ENCODE measurements at places on chromosomes 11 and 22. TPM values are rescaled to one million over a fixed set of nuclear protein-coding genes. Genes with fewer than 3 reads are reported as not detected.

DNA sequence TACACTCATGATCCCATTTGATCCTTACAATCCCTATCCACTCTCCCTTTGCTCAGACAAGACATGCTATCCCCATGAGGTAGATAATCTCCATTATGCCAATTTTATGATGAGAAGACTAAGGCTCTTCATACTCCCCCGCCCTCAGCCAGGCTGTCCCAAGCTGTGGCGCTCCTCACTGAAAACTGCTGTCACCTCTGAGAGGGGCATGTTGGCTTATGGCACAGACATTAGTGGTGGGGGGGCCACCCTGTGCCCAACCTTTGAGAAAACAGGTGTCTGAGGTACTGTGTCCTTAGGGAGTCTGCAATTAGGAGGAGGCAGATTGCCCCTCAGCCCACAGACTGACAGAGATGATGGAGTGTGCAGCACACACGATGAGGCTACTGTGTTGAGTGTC lies 2.4 kb downstream of the DDTL start:
- no peak overlapping the region for H3K27ac ChIP-seq
- H3K4me3 ChIP-seq = no peak overlapping the region
- no peaks in the 10 kb centered on the region for H3K4me1 ChIP-seq
- H3K27me3 ChIP-seq = no peaks in the 10 kb centered on the region
- no peak for DNase-seq

DNA sequence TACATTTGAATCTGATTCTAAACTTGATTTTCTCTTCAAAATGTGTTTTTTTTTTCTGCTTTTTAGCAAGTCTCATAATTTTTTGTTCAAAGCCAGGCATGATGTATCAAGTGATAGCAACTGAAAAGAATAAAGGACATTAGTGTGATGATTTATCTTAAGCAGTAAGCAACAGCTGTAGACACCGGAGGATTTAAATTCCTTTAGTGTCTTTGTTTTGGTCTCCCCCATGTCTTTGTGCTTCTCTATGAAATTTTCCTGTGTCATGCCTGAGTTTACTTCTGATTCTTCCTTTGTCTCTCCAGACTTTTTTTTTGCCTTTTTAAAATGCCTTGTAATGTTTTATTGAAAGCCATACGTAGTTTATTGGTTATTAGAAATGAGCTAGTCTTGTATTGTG lies 934.2 kb upstream of the RAG2 start:
- no peak for DNase-seq
- no peak overlapping the region for H3K4me3 ChIP-seq
- no peaks in the 10 kb centered on the region for H3K4me1 ChIP-seq
- no peaks in the 10 kb centered on the region for H3K27me3 ChIP-seq

GRCh38 chr11:11706028-11706427 lies 84.2 kb upstream of the GALNT18 start:
- no peak for DNase-seq
- H3K36me3 ChIP-seq = no peaks in the 10 kb centered on the region
- no peaks in the 10 kb centered on the region for H3K27me3 ChIP-seq
- H3K4me1 ChIP-seq = no peaks in the 10 kb centered on the region
- no peak overlapping the region for H3K27ac ChIP-seq

DNA sequence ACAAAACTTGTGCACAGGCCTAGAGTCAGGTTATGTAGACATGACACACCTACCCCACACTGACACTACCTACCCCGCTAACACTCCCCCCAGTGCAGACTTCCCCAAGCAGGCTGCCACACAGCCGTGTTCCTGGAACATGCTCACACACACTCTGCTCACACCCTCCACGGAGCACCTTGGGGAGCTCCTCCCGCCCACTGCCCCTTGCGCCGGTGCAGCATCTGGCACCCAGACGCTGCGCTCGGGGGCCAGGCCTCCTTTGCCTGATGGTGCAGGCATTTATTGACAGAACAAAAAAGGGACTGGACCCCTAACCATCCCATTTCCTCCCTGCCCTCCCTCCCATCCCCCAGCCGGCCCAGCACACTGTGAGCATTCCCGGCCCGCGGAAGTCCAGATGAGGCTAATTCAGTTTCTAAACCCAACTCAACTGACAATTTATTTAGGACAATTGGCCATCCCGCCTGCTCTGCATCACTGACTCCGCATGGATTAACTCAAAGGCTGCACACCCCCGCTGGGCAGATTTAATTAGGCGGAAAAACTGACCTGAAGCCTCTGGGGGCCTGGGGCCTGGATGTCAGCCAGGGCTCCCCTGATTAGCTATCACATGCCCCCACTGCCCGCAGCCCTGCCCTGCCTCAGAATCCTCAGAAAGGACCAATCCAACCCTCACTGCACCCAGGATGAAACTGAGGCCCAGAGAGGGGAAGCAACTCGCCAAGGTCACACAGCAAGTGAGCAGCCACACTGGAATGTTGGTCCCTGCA lies 30.1 kb downstream of the KCNC1 start:
- no peaks in the 10 kb centered on the region for H3K27me3 ChIP-seq
- no peak for DNase-seq
- no peak overlapping the region for H3K4me3 ChIP-seq
- no peaks in the 10 kb centered on the region for H3K4me1 ChIP-seq
- no peaks in the 10 kb centered on the region for H3K36me3 ChIP-seq

DNA sequence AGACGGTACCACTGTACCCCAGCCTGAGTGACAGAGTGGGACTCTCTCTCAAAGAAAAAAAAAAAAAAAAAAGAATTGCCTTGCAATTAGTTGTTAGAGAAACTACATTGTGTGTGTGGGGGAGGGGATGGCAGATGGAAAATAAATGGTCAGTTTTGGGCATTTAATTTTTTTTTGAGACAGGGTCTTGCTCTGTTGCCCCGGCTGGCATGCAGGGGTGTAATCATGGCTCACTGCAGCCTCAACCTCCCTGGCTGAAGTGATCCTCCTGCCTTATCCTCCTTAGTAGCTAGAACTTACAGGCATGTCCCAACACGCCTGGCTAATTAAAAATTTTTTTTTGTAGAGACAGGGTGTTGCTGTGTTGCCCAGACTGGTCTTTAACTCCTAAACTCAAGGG lies 36.4 kb downstream of the WEE1 start:
- no peak overlapping the region for H3K27ac ChIP-seq
- H3K36me3 ChIP-seq = no peaks in the 10 kb centered on the region
- H3K4me3 ChIP-seq = no peak overlapping the region
- H3K4me1 ChIP-seq = peaks cover 18% of the 10 kb centered on the region
- H3K27me3 ChIP-seq = no peaks in the 10 kb centered on the region

DNA sequence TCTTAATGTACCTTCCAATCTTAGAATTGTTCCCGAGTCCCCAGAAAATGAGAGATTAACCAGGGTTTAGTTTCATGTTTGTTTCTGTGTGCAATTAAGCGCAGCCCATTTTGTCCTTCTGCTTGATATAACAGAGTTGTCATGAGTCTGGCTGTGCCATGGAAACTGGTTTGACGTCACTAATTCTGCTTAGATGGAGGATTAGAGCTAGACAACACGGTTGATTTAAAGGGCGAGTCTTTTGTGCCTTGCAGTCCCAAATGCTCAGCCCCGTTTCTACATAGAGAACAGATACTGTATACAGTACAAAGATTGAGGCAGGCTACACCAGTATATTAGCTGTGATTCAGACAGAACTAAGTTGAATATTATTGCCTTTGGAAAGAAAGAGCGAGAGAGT lies 45.5 kb upstream of the ALKBH3 start:
- peaks cover 7% of the 10 kb centered on the region for H3K4me1 ChIP-seq
- H3K27ac ChIP-seq = peak overlapping the region; percentile 7
- no peak overlapping the region for H3K4me3 ChIP-seq

- no peak for DNase-seq
- no peak overlapping the region for H3K4me3 ChIP-seq
- H3K4me1 ChIP-seq = no peaks in the 10 kb centered on the region
- H3K27ac ChIP-seq = no peak overlapping the region
- no peaks in the 10 kb centered on the region for H3K36me3 ChIP-seq
Observed at GRCh38 chr11:28819741-28820140, 711.6 kb downstream of the METTL15 start.

DNA sequence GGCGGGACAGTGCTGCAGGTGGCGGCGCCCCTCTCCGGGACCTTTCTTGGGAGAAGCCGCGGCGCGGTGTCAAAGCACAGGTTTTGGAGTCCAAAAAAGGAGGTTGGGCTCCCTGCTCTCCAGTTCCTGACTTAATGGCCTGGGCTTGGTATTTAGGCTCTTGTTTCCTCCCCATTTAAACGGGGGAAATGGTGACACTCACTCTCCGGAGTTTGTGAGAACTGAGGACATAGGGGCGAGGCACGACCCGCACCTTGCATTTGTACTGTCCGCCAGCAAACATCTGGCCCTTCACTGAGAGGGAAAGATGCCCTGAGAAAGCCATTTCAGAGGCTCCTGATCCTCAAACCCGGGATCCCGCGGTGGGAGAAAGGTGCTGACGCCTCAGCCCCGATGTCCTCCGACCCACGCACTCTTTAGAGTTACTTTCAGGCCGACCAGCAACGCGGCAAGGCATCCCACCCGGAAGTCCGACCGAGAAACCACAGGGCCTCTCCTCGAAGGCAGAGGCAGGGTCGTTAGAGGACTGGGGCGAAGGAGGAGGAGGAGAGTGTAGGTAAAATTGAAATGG lies 2.9 kb upstream of the WDR74 start:
- no peaks in the 10 kb centered on the region for H3K36me3 ChIP-seq
- peak overlapping the region; percentile 4 for H3K4me3 ChIP-seq
- H3K27me3 ChIP-seq = no peaks in the 10 kb centered on the region
- peaks cover 9% of the 10 kb centered on the region for H3K4me1 ChIP-seq

DNA sequence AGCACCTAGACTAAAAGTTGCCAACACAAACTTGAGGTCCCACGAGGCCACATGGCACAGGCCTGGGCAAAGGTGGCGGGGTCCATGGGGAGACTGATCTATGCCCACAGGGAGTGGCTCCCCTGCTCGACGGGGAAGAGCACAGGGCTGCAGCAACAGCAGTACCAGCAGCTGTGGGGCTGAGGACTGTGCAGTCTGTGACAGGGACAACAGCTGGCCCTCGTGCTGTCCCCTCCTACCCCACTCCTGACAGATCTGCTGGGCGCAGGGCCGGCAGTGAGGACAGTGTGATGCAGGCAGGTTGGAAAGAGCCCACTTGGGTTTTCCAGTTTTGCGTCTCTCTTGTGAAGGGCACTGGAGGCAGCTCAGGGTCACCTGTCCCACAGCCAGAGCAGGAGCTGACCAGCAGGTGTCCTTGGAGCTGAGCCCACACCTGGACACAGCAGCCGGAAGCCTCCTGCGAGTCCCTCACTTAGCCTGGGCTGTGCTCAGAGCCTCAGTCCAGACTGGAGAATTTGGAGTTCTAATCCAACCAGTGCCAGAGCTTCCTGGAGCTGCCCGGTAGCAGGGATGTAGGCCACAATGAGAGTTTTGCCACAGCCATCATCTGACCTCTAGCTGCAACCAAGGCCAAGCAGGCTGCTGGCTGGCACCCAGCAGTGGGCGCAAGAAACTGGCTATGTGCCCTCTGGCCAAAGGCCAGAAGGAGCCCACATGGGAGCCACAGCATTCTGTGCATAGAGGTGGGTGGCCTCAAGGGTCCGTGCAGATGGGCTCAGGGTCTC lies 3.6 kb upstream of the GAS2L1 start:
- no peak overlapping the region for H3K4me3 ChIP-seq
- H3K27ac ChIP-seq = no peak overlapping the region
- H3K27me3 ChIP-seq = no peaks in the 10 kb centered on the region
- no peak for DNase-seq

- peak; percentile 85 for DNase-seq
- H3K36me3 ChIP-seq = no peaks in the 10 kb centered on the region
- peaks cover 90% of the 10 kb centered on the region for H3K4me1 ChIP-seq
- H3K27me3 ChIP-seq = no peaks in the 10 kb centered on the region
Observed at GRCh38 chr11:118916842-118917388, 8.8 kb downstream of the BCL9L start.

- H3K4me1 ChIP-seq = peaks cover 8% of the 10 kb centered on the region
- H3K36me3 ChIP-seq = no peaks in the 10 kb centered on the region
- peak within 1 kb of the TSS; percentile 64 for H3K4me3 ChIP-seq
- H3K27ac ChIP-seq = no peak within 1 kb of the TSS
- H3K27me3 ChIP-seq = peaks cover 11% of the 10 kb centered on the region
- peak; percentile 99 for DNase-seq
Observed at GRCh38 chr22:21735200-21736083, at the start of gene YPEL1. TSS of gene YPEL1 (minus strand) at chr22:21735794. CDS start at chr22:21710744, 25,050 bp downstream.

DNA sequence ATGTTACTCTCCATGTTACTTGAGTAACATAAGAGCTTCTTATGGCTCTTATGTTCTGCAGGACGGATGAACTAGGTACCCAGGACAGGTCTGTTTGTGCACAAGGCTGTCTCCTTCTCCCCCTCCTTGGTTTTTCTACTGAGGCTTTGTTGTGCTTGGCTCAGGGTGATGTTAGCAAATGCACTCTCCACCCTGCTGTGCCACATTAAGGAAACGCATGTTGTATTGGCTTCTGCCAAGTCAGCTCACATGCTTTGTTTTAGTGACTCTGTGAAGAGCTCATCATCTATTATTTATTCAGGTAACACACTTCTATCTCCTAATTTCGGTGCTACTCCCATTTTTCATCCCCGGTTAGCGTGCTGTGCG lies 108.3 kb downstream of the PTPRJ start:
- no peak overlapping the region for H3K4me3 ChIP-seq
- H3K36me3 ChIP-seq = no peaks in the 10 kb centered on the region
- no peak for DNase-seq
- H3K27ac ChIP-seq = no peak overlapping the region
- H3K4me1 ChIP-seq = peaks cover 38% of the 10 kb centered on the region

DNA sequence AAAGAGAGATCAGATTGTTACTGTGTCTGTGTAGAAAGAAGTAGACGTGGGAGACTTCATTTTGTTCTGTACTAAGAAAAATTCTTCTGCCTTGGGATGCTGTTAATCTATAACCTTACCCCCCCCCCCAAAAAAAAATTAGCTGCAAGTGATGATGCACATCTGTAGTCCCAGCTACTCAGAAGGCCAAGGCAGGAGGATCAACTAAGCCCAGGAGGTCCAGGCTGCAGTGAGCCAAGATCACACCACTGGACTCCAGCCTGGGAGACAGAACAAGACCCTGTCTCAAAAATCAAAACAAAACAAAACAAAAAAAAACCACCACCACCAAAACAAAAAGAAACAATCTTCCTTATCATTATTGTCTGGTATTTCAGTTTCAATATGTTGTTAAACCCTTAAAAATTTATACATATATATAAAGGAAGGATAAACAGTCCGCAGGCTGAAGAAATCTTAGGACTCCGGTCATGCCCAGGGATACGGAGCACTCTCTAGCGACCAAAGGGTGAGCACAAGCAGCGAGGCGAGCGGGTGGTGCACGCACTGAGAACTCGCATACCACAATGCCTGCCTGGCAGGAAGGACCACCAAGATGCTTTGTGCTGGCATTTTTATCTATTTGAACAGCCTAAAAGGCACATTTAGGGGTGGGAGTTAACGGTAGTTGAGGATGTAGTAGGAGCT lies 6.4 kb downstream of the POLDIP3 start:
- H3K27me3 ChIP-seq = no peaks in the 10 kb centered on the region
- H3K27ac ChIP-seq = no peak overlapping the region
- H3K36me3 ChIP-seq = no peaks in the 10 kb centered on the region
- DNase-seq = no peak
- H3K4me3 ChIP-seq = no peak overlapping the region

Gene NNMT
- total RNA-seq = 115 TPM

Gene NELL1
- total RNA-seq = 17.7 TPM

Gene OR51L1
- total RNA-seq = not detected

Gene KLHDC7B
- total RNA-seq = 0.92 TPM

Gene RAG1
- 1.2 TPM for total RNA-seq

Gene APOL1
- total RNA-seq = 6.2 TPM

Gene GAB4
- not detected for total RNA-seq

Gene TSGA10IP
- total RNA-seq = not detected
